NCI-H460 (cell line): ENCODE measurements at places on chromosomes 12 and 14.

DNA sequence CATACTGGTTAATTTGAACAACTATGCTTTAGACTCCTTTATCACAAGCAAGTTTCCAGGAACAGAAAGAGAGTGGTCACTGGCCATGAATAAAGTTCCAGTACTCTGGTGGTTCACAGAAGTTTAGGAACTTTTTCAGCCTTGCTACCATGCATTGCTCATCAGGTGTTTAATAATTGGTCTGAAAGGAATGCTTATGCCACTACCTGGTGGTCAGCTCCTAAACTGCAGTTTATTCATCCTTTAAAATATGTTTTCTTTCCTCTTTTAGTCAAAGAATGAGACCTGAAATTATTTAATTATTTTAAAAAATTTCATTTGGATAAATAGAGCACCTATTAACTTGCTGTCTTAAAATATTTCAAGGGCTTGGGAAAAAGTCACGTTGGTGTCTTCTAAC lies 260.1 kb upstream of the OR4E1 start:
- DNase-seq, result no peak

GRCh38 chr12:97167598-97167997 lies 260.5 kb downstream of the NEDD1 start:
- no peak for DNase-seq

- no peak for DNase-seq
Measured at GRCh38 chr12:119365451-119365850, 30.9 kb downstream of the CCDC60 start.

DNA sequence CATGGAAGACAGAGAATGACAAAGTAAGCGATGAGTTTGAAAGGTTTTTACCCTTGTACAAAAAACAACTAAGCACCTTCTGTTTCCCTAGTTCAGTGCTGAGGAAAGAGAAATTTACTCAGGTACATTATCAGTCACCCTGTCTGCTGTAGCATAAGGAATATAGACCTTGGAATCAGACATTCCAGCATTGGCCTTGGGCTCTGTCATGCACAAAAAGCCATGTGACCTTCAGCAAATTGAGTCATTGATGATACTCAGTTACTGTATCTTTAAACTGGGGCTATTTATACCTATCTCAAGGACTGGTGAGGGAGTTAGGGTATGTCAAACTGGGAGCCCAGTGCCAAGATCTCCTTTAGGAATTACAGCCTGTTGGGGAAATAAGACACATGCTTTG lies 19.3 kb upstream of the TCL1A start:
- DNase-seq, result no peak

DNA sequence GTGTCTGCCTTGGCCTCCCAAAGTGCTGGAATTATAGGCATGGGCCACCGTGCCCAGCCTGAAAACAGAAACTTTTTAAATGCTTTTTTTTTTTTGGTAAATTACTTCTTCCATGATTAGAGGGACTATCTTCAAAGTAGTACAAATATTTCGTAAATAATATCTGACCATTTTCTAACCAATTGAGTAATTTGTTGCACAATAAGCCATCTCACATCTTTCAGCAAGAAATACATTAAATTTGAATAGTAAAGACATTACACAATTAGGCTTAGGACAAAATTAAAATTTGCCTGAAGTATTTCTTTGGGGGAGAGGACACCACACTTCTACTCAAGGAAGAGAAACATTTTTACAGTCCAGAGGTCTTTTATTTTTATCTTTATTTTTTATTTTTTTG lies 84.7 kb upstream of the STRN3 start:
- DNase-seq, result no peak
